ENCODE measurements at places on chromosomes 6 and 20. TPM values are rescaled to one million over a fixed set of nuclear protein-coding genes. Genes with fewer than 3 reads are reported as not detected.

- DNase-seq, result peak; percentile 44
These were observed 102.2 kb upstream of the RALGAPA2 start for GRCh38 chr20:20814685-20815084.

GRCh38 chr6:134177753-134178160 lies 125.3 kb upstream of the SLC2A12 start:
- no peak for DNase-seq

- DNase-seq, result no peak
These were observed 5.6 kb upstream of the MBOAT1 start for GRCh38 chr6:20217891-20218290.

DNA sequence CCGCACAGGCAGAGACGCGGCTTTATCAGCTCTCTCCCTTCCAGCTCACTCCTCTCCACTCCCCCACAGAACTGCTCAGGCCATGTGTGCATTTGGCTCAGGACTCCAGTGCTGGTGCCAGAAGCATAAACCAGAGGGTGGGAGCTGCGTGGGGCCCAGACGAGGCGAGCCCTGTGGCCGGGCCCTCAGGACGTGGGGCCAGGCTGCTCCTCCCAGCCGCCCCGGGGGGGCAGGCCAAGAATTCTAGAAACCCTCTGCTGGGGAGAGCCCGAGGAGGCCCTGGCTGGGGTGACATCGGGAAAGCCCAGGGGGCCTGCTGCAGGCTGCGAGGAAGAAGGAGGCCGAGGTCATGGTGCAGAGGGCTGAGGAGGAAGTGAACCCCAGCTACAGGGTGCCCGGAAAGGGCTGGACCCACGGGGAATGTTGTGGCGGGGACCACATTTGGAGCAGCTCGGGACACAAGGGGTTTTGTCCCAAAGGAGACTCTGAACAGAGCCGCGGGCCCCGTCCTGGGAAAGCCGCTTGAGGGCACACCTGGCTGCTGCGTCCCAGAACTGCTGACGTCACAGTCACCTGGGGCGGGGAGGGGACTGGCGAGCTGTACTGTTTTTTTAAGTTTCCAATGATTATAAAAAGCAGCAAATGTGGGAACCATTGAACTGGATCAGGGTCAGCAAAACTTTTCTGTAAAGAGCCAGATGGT lies 107.1 kb downstream of the BANF2 start:
- DNase-seq, result no peak

DNA sequence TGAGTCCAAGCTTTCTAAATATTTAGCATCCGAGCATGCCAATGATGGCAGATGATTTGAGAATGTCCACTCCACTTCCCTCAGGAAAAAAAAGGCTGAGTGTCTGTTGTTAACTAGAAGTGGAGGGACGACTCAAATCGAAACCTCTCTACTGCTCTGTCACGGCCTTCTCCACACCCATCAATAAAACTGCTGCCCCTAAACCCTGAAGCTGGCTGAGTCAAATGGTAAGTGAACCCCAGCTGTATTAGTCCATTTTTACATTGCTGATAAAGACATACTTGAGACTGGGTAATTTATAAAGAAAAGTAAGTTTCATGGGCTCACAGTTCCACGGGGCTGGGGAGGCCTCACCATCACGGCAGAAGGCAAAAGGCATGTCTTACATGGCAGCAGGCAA lies 707.0 kb downstream of the QKI start:
- no peak for DNase-seq

DNA sequence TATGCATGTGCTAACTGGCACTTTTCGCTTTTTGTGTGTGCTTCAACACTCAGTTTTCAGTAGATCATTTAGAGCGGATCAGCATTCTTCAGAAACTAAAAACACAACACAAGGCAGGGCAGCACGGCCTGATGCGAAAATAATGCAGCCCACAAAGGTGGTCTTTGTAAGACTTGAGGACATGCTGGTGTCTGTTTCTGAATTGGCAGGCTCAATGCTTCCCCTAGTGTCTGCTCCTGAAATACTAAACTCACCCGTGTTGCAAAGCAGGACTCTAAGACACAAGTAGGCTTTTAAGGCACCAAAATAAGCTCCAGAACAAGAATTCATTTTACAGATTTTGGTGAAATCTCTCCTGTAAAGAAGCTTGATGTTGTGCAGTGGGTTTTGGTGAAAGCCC lies 676.5 kb downstream of the TENT5A start:
- DNase-seq, result peak; percentile 77

MANEA gene
- total RNA-seq, result 10.0 TPM

DNA sequence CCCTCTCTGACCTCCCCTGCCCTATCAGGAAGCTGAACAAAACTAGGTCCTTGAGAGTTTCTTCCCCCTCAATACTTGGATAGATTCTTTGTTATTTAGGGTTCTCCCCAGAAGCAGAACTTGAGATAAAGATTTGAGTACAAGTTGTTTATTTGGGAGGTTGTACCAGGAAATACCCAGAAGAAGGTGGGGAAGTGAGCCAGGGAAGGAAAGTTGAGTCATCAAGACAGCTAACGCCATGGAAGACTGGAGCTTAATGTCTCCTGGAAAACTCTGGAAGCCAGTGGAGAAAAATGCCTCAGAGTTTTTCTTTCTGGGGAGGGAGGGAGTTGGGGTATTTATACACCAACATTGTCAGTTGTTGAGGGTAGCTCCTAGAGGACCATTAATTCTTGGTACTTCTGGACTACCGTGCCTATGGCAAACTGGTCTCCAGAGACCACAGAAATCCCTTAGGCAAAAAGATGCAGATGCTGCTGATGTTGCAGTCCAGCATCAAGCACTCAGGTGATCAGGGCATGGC lies 102.6 kb upstream of the ZFP64 start:
- no peak for DNase-seq

GRCh38 chr20:51488331-51488730 lies 54.2 kb downstream of the NFATC2 start:
- DNase-seq, result no peak

BMP2 gene
- 7.3 TPM for total RNA-seq

MAS1 gene
- total RNA-seq, result not detected

DNA sequence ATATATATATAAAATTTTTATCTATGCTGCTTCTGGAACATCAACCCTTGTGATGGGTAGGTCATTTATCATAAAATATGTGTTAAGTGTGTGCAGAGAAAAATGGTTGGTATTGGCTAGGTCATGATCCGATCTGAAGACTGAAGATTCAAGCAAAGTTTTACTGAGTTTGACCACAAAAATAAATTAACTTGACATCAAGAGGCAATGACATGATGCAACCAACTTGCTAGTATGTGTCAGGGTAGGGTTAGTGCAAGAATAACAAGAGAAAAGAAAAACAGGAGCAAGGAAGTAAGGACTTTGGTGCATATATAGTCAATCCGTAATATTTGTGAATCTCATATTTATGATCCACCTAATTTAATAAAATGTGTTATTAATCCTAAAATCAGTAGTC lies 1202.0 kb upstream of the ADGRB3 start:
- no peak for DNase-seq

DNA sequence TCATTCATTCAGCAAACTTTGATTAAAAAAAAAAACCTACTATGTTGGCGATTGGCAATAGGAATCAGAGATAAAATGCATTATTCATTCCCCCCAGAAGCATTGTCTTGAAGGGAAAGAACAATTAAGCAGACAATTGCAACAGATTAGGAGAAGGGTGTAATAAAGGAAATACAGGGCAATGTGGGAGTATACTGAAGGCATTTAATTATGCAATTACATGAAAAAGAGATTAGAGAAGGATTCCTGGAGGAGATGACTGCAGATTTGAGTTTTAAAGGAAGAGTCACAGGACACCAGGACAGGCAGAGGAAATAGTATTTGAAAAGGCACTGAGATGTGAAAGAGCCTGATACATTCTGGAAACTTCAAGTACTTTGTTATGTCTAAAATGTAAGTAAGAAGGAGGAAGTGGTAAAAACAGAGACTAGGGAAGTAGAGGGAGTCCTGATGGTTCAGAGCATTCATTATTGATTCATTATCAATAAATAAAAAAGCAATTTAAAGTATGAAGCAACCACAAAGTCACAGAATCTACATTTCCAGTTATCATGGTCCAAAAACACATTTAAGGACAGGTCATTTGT lies 43.7 kb downstream of the THEMIS start:
- DNase-seq, result no peak

SLC22A7 gene
- not detected for total RNA-seq

GTF3C6 gene
- 105 TPM for total RNA-seq

DNA sequence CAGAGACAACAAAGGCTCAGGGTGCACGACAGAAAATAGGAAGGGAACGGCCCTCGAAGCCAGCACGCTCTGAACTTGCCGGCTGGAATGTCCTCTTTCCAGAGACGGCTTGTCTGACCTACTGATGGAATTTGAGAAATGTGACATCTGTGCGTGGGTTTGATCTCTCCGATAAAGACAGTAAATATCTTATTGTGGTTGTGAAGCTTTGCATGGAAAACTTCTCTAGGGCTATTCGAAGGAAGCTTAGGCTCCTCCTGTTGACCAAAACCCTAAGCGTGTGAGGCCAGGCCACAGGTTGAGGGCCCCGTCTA lies 247.3 kb downstream of the ZNF217 start:
- DNase-seq, result no peak
